Stimulated activated CD4-positive, alpha-beta T cell treated with anti-CD3 and anti-CD28 coated beads, Interleukin-1b, Interleukin-23, amount 100 ng/mL, for 48 hours (primary cell): ENCODE measurements at places on chromosomes 2 and 18.
A peak's percentile ranks its signal among the peaks of the same experiment; 100 is the strongest.

- no peak for DNase-seq
Measured at GRCh38 chr2:79910643-79911042, 393.9 kb downstream of the LRRTM1 start.

DNA sequence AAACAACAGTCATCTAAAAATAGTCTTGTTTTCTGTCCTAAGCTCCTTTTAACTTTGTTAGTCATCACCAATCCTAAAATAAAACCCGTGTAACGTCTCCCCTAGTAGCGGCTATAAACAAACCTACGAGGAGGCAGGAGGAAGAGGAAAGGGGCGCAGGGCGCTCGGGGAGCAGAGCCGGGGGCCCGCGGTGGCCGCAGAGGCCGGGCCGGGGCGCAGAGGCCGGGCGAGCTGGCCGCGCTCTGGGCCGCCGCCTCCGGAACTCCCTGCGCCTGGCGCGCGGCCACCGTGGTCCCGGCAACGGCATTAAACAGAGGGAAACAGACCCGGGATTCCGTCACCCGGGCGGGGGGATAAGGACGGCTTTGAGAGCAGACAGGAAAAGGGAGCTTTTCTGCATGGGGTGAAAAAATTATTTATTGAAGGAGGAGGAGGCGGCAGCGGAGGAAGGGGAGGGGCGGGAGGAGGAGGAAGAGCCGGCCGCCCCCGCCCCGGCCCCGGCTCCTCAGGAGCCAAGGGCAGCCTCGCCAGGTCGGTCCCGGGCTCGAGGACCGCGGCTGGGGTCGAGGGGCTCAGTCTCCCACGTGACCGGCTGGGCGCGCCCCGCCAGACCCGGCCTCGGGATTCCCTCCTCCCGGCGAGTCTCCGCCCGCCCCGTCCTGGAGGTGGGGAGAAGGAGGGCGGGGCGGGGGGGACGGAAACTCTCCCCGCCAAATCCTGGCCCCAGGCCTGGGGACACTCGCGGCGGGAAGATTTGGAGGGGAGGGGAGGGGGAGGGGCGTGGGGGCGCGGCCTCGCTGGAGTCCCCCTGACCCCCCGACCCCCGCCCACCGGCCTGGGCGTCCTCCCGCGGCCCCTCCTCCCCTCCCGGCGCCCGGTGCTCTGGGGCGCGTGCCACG, 1.8 kb upstream of the NFATC1 start:
- no peak for DNase-seq

DNA sequence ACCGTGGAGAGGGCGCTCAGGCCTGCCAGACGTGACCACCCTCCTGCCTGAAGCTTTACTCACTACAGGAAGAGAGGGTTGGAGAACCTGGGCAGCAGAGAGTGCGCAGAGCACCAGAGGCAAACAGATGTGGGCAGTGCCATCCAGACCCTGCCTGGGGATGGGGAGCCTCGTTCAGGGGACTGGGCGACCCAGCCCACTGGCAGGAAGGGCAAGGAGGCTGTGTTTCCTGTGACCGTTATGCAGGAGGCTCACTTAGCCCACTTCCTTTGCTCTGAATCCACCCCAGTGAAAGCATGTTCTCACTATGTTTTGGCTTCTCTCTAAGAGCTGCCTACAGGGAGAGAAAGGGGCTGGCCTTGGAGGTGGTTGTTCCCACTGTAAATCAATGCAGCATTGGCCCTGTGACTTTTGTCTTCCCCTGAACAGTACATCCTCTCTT, 23.0 kb upstream of the ACKR3 start:
- peak; percentile 22 for DNase-seq

DNA sequence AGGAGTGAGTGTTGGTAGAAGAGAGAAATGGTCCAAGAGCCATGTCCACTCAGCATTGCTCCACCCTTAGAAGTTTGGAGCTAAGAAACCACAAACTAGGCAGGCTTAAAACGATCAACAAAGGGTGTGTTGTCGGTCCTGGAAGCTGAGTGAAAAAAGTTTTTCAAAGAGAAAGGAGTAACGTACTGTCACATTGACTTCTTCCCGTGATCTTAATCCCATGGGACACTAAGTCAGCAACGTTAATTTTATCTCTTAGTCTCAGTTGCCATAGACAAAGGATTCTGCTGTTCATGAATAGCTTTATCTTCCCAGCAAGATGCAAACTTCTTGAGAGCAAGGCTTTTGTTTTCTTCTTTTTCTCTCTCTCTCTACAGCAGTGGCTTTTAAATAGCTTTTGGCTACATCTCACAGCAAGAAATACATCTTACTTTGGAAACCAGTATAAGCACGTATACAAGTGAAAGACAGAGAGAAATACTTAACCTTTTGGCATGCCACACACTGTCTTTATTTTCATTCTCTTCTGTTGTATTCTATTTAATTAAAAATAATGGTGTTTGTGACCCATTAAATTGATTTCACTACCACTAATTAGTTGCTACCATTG, 377.4 kb downstream of the TGIF1 start:
- DNase-seq = no peak

DNA sequence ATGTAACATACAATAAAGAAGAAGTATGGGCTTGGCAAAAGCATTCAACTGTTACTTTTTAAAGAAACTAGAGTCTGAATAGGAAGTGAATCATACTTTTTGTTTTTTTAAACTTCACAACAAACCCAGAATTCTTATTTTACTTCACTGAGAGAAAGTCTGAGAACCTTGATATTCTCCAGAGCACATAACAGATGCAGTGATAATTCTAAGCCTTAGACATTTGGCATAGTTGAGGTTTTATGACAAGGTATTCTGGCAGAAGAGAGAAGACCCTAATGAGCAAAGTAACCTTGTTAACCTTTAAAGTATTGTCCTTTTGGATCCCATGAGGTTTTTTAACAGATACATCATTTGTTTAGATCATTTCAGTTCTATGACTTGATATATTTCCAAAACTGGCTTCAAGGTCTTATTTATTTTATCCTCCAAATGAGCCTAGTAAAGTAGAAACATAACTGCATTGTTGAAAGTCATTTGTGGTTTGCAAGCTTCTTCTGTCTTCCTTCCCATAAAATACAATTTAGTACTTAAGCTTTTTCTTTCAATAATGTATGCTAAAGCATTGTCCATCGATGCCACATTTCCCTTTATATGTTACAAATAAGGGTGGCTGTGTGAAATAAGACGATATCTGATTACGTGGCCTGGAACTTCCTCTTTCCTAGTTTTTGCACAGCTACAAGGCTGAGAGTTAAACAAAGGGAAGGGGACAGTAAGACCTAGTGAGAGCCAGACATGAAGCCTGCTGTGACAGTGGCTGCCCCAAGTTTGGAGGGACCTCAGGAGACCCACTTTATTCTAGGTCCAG, 86.1 kb upstream of the ITPRID2 start:
- DNase-seq = no peak

DNA sequence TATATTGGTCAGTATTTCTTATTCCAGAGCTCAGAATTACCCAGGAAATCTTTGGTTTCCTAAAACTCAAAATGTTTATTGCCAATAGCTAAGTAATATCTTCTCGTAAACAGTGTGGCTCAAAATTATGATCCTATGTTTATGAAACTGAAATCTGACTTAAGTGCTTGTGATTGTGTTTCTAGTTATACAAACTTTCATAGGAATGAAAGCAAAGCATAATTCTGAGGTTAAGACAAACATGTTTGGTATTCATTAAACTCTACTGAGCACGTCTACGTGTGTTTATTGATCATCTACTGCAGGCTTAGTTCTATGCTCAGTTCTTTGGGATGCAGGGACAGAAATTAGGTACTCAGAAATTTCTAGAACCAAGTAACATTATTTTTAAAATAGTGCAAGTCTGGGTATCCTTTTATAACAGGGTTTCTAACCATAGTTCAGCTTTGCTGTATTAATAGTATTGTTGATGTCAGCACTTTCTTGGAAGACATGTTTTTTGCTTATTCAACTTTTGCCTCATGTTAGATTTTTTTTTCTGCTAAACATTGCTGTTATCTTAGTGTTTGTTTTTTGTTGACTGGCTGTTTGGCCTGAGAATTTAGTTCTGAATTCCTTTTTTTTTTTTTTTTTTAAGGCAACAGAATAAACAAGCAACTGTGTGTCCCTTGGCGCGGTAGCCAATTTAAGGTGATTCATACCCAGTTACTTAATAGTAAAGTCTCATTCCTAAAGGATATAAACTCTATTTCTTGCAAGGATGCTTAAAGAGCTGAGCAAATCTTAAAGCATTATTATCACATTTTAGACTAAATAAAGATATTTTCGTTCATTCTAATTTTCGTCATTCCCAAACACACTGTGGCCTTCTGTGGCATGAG, 31.3 kb downstream of the PTPRM start:
- no peak for DNase-seq

- DNase-seq = no peak
Measured at GRCh38 chr18:58408665-58409064, 220.2 kb downstream of the ALPK2 start.

DNA sequence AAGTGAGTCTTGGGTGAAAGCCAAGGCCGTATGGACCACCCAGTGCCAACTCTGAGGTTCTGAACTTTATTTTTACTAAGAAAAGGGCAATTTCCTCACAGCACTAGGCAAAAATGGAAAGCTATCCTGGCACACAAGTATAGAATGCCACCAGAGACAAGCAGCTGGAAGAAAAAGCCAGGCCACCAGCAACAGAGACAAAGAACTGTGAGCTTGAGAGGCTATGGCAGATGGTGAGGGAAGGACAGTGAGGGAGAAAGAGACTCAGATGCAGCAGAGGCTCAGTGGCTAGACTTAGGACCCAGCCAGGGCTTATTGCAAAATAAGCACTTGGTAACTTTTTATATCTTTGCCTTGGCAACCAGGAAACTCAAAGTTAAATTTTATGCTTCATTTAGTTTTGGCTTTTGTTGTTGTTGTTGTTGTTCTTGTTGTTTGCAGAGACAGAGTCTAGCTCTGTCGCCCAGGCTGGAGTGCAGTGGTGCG, 78.0 kb upstream of the BZW1 start:
- DNase-seq = no peak

DNA sequence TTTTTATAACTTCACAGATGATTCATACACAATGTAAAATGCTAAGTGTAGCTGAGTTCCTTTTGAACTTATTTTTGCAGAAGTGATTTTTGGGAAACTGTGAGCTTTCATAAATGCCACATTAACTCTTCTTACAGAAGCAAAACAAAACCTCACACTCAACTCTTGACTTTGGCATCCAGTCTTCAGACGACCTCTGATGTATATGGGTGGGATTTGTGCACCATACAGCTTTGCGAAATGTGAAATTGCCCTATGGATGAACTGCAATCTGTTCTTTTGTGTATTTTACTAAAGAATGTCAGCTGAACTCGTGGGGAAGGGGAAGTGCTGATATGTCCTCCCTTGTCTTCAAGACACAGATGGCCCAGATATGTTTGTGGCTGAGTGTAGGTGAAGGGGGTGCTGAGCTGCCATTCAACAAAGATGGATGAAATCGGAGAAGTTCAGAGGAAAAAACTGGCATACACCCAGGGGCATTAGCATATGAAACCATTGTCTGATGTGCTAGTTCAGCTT, 218.3 kb downstream of the PTGR3 start:
- DNase-seq = no peak

DNA sequence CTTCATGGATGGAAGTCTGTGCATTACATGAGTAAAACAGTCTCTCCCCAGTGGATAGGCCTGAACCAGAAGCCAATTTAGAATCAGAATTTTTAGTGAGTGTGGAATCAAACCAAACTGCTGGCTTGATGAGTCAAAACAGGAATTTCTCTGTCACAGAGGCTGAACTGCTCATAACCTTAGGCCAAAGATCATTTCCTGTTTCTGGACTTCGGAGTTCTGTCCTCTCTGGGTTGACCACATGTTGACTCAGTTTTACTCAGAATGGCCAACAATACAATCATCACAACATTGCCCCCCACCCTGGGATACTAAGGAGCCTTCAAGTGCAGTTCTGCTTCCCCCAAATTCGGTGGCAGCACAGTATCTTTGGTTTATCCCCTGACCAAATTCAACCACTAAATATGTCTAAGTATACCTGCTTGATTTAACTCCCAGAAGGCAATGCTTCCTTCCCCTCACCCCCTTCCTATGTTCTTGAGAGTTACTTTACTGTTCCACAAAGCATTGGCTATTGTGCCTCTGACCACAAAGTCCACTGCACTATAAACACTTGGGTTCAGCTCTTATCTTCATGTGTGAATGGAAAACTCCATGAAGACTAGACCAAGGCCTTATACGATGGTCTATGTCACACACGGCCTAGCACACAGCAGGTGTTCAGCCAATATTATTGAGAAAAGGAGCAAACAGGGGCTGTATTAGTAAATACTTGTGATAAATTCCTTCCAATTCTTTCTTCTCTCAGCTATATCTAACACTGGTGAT, 67.8 kb downstream of the NXPH2 start:
- no peak for DNase-seq

DNA sequence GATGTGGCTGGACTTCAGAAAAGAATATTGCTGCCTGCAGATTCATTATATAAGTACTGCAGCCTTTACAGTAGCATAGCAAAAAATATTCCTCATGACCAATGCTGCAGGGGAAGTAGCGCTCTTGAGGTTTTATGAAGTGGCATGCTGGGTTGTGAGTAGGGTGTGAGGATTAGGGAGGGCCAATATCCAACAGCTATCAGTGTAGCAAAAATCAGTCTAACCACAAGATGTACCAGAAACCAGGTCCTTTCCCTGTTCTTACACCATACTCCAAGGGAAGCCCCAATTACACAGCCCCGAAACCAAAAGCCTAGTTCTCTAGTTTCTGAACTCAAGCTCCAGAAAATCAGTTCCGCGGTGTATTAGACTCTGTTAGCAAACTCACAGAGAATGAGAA, 1082.2 kb upstream of the DDX18 start:
- DNase-seq = no peak

GRCh38 chr2:96806468-96807126, 9.5 kb upstream of the CNNM3 start:
- peak; percentile 14 for DNase-seq

- no peak for DNase-seq
Measured at GRCh38 chr2:16387461-16387984, 278.1 kb downstream of the CYRIA start.

DNA sequence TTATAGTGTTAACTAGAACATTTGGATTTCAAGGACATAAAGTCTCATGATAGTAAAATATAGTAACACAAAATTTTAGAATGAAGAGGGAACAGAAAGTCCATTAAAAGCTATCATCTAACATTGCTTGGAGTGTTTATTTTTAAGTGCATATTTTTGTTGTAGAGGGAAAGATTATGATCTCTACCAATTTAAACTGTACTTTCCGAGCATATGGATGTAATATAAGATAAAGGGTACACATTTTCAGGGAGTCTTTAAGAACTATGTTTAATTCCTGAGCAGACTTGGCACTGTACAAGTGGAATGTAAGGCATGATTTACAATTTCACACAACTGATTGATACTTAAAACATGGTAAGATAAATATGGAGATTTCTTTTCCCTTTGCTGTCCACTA, 34.2 kb upstream of the ZNF804A start:
- no peak for DNase-seq

GRCh38 chr2:158488442-158489216, 31.9 kb downstream of the PKP4 start:
- DNase-seq = no peak

- DNase-seq = peak; percentile 54
Measured at GRCh38 chr2:46873604-46874068, 42.0 kb downstream of the MCFD2 start.
